ENCODE measurements at places on chromosomes 6 and 20.
A peak's percentile ranks its signal among the peaks of the same experiment; 100 is the strongest.

DNA sequence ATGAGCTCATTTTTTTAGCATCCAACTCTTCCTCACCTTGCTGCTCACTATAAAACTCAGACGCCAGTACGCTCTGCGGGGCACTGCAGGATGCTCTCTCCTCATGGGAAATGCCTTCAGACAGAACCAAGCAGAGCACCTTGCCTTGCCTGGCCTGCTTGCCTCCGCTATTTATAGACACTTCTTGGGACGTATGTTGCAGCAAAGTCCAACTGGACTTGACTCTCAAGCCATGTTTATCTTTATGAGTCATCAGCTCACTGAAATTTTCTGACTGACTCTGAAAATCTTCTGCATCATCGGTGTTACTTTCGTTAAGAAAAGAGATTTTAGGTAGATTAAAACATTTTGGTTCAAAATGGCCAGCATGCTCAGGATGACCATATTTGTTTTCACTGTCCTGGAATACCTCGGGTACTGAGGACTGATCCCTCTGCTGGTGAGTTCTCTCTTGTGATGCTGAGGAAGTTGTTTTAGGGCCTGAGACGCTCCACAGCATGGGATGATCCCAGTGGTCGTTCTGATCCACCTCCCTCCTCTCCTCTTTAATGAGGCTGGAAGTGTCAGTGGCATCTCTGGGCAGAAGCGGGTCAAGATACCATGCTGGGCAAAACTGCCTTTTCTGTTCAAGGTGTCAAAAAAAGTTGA is 204.5 kb downstream of the KIF16B start:
- peak; percentile 36 for DNase-seq

DNA sequence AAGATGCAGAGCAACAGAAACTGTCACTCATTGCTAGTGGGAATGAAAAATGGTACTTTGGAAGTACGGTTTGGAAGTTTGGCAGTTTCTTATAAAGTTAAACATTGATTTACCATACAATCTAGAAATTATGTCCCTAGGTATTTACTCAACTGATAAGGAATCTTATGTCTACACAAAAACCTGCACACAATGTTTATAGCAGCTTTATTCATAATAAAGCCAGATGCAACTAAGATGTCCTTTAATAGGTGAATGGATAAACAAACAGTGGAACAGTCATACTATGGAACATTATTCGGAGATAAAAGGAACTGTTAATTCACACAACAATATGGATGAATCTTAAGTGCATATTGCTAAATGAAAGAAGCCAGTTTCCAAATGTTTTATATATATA is 96.2 kb upstream of the SIRPA start:
- DNase-seq = no peak

- DNase-seq = no peak
Observed at GRCh38 chr20:37230200-37230599, 31.4 kb downstream of the GHRH start.

- DNase-seq = peak; percentile 34
Observed at GRCh38 chr6:72649032-72649984, 27.4 kb downstream of the KCNQ5 start.

- no peak for DNase-seq
Observed at GRCh38 chr6:149563928-149564325, 2.2 kb upstream of the GINM1 start.

GRCh38 chr20:6341491-6341890 is 218.7 kb upstream of the FERMT1 start:
- DNase-seq = no peak

- no peak for DNase-seq
Observed at GRCh38 chr6:29665942-29666825, 9.3 kb downstream of the MOG start.

- no peak for DNase-seq
Observed at GRCh38 chr6:73942592-73943186, 246.7 kb downstream of the CD109 start.

DNA sequence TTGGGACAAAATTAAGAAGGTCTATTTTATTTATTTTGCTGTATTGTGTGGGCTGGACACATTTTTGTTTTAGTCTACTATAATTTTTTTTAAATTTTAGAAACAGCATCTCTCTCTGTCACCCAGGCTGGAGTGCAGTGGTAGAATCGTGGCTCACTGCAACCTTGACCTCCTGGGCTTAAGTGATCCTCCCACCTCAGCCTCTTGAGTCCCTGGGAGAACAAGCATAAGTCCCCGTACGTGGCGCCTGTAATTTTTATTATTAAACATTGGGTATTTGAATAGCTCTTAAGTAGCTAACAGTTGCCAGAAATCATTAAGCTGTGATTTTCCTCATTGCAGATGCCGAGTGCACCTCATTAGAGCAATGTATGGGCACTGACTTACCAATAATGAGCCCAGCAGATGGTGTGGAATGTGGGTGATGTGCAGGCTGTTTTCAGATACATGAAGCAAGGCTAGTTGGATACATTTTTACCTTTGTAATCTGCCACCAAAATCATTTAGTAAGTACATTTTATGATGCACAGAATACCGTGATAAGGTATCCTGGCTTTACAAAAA is 10.3 kb upstream of the MAS1 start:
- DNase-seq = no peak

DNA sequence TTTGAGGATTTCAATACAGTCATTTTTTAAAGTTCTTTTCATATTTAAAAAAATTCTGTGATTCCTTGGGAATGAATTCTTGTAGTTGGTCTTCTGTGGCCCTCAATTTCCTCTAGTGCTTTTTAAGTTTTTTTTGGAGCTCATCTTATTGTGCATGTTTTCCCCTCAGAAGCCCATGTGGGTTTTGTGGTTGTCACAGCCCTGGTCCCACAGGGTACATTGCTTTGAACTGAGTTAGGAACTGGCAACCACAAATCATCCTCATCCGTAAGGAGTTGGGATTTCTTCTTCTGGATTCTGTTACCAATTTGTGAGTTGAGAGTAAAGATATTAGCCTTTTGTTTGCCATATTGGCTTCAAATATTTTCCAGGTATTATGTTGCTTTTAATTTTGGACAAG is 89.9 kb downstream of the AKAP7 start:
- no peak for DNase-seq

GRCh38 chr6:87541744-87542143 is 48.0 kb downstream of the RARS2 start:
- DNase-seq = no peak

DNA sequence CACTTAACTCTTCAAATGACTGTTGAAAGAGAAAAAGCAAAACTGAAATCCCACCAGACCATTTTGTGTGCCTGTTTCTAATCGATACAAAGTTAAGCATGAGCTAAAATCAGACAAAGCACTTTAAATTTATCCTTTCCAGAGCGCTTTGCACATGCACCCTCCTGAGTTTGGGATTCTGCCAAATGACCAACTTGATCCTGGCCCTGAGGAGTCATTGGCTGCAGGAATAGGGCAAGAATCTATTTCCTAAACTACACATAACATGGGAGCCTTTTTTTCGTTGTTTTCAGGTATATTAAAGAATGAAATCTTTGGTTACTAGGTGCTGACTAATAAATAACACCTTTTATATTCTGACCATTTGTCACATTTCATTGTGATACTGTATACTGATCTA is 23.8 kb upstream of the MTHFD1L start:
- no peak for DNase-seq

- DNase-seq = no peak
Observed at GRCh38 chr6:83517500-83517899, 5.2 kb downstream of the PRSS35 start.

DNA sequence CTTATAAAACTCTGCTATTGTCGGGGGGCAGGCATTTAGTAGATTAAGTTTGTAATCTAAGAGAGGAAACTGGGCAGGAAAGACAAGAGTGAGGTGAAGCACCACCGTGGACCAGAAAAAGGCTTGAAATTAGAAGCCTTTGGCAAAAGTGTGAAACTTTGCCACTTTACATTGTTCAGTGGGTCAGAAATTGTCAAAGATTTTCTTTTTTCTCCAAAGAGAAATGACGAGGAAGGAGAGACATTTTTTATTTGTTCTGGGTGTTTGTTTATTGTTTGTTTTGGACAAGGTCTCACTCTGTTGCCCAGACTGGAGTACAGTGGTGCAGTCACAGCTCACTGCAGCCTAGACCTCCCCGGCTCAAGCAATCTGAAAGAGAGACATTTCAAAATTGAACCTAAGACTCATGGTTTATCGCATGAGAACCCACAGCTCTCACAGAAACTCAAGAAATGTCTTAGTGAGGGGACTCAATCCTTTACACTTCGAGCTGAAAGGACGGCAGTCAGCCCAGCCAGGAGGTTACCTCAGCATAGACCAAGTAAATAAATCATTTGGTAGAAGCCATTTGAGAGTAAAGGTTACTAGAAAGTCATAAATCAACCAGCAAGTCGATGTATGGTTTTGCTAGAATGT is 262.8 kb upstream of the TAB2 start:
- DNase-seq = no peak

GRCh38 chr6:90816764-90817163 is 229.9 kb upstream of the MAP3K7 start:
- DNase-seq = no peak

DNA sequence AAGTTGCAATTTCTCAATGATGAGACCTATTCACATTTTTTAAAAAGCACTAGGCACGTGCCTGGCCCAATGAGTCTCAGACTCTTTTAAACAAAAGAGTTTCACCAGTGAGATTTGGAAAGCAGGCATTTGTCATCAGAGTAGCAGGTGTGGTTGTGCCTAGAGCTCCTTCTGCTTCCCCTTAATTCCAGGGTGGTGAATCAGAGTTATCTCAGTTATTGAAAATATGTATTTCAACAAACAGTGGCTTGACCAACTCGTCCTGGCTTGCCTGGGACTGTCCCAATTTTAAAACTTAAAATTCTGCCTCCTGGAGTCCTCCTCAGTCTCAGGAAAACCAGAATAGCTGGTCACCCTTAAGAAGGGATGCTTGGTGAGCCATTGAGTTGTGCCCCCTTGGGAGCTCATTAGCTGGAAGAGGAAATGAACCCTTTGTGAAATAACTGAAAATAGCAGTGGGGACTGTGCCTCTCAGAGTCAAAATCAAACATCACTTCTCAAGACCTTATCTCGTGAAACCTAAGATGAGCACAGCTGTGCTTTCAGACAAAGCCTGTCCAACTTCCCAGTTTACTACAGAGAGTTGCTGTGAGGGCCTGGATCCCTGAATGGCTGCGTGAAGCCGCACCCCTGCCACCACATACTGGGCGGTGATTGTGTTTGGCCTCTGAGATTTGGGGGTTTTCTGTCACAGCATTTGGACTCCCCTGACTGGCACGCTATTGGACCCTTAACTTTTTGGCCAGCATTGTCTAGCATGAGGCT is 116.3 kb downstream of the ANKRD60 start:
- DNase-seq = no peak

DNA sequence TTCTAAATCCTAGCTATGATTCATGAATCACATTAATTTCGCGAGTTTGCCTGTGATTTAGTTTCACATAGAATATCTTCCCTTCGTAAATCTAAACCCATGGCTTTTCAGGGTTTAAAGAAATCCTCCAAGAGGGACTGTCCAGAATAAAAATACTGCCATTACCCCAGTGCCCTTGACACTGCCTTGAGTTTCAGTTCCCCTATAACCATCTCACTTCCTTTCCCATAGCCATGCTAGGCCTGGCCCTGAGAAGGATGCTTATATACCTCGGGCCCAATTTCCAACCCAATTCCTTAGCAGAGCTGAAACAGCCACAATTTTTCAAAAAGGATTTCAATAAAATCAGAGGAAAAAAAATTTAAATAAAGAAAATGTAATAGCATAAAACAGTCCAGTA is 697.3 kb downstream of the FRK start:
- no peak for DNase-seq

- no peak for DNase-seq
Observed at GRCh38 chr20:24991897-24992486, 559 bp downstream of the APMAP start.

DNA sequence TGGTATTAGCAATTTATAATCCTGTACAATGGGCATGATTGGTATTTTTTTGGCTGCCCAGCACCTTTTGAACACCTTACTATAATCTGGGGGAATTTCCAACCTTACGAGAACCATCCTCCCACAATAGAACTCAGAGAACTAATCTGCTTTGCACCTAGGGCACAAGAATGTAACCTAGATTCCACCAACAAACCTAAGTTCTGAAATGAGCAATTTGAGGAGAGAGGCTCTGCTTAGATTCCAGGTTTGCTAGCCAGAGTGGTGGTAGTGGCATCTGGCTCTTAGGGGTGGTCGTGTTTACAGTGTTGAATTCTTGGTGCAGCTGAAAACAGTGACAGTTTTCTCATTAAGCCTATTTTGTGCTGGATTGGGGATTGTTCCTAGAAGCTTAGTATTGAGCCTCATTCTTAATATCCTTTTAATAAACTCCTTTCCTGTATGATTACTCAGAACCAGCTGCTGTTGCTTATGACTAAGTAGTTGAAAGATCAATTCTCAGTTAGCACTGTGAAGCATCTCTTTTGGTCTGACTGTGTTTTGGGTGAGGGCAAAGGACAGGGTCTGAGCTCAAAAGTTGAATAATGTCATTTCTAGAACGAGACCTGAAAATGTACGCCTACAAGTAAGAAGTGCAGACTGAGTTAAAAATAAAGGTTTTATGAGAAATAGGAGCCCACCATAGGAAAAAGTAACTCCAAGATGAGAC is 385.6 kb downstream of the CDKAL1 start:
- DNase-seq = no peak

DNA sequence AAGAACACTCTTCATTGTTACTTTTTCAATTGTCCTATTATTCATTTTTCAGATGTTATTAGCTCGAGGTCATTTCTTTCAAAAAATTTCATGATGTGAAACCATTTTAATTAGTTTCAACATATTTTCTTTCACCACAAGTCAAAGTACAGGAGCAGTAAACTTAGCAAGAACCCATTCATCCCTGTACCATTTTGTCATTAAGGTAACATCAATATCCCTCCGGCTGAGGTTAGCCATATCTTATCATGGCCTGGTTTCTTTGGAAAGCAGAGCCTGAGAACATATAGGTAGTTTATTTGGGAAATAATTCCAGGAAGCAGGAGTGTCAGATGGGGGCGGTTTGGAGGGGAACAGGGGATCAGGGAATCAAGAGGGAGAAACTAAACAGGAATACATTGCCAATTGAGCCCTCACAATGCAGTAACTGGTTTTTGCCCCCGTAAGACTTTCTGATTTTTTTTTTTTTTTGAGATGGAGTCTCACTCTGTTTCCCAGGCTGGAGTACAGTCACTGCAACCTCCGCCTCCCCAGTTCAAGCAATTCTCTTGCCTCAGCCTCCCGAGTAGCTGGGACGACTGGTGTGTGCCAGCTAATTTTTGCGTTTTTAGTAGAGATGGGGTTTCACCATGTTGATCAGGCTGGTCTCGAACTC is 83.7 kb downstream of the MKKS start:
- DNase-seq = no peak

GRCh38 chr6:16947375-16948015 is 154.4 kb upstream of the STMND1 start:
- DNase-seq = peak; percentile 99

DNA sequence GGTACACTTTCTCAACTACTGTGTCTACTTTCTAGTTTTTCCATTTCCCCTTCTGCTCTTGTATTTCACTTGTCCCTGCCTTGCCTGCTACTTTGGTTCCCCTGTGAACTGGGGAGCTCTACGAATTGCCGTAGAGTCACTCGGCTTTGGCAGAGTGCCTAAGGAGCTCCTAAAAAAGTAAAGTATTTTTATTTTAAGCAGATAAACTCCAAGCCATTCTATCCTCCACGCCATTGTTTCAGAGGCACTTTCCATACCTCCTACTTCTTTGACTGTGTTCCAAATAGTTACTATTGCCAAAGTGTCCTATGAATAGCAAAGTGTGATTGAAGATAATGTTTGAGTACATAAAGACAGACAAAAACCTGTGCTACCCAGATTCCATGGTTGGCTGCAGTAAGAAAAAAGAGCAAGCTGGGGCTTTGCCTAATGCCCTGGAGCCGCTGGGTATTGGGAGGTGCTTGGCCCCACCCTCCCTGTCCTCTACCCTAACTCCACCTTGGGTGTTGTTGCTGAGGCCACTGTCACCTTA is 5.1 kb upstream of the MBOAT1 start:
- DNase-seq = no peak
